ENCODE measurements at places on chromosomes 5 and 9. TPM values are rescaled to one million over a fixed set of nuclear protein-coding genes. Genes with fewer than 3 reads are reported as not detected.

DNA sequence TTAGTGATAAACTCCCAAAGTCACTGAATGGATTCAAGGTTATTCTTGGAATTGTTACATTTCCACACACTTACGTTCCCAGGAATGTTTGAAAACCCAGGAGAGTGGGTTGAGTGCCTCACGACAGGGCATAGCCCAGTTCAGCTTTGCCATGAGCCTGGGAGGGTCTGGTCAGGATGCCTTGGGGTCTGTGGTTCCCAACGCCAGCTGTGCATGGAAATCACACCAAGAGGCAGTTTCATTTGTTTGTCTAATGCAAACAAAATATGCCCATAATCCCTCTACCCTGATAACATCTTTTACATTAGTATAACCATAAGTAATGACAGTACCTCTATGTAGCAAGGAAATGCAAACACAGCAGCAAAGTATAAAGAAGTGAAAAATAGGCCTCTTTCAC, 25.3 kb upstream of the MSX2 start:
- peaks cover 17% of the 10 kb centered on the region for H3K27me3 ChIP-seq
- H3K4me1 ChIP-seq = no peaks in the 10 kb centered on the region
- H3K27ac ChIP-seq = no peak overlapping the region

DNA sequence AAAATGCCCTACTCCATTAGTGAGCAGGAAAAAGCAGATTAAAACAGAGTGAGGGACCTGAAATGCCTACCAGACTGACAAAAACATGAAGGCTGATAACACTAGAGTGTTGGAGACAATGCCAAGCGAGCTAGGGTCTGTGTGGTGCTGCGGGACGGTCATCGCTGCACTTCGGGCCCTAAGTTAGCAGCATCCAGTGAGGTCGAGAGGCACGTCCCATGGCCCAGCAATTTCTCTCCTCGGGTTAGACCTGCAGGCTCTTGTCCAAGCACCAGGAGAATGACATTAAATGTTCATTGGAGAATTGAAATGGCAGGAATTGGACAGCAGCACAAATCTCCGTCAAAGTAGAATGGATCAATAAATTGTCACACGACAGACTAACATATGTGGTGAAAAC, 5.3 kb upstream of the CACNA1B start:
- H3K27ac ChIP-seq = no peak overlapping the region
- H3K4me1 ChIP-seq = peaks cover 3% of the 10 kb centered on the region
- DNase-seq = no peak
- H3K36me3 ChIP-seq = no peaks in the 10 kb centered on the region

DNA sequence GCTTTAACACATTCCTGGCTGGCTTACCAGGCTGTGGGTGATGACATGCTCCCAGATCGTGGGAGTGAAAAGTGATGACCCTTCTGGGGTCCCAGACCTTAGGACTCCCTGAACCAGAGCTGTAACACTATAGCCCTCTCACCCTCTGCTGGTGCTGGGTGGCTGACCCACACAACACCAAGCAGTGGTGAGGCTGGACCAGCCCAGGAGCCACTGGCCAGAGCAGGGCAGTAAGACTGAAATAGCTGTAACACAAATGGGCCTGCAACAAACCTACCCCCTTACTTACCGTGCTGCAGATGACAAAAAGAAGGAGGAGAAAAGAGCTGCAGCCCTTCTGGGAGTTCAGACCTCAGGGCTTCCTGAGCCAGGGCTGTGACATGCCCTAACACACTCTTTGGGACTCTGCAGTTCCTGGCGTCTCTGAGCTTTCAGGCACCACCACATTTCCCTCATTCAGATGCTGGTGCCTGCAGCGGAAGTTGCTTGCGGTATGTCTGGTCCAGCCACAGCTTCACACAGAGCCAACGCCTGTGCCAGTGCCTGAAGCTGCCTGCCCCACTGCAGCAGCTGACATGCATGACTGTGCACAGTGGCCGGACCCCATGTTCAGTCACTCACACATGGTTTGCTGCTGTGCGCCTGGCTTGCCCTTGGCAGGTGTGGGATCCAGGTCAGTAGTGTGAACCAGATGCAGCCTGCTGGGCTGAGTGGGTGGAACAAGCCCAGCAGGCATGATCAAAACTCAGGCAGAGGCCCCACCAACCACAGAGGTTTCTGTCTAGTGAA, 1247.4 kb downstream of the EFNA5 start:
- no peak overlapping the region for H3K27ac ChIP-seq
- no peak for DNase-seq
- H3K27me3 ChIP-seq = no peaks in the 10 kb centered on the region

DNA sequence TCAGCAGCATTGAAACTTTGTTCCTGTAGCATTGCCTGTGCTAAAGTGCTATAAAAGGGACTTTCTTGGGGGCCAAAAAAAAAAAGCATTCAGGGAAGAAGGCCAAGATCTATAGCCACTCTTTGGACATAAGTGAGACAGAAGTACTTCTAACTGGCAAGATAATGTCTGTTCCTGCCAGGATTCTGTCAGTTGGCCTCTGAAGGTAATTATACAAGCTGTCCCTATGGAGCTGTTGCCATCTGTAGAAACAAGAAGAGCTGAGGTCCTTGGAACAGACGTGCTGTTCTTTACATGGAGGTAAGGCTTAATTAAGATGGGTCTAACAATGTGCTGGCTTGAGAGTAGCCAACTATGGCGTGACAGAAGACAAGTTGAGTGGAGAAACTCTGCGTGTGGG, 9.7 kb downstream of the KIF20A start:
- H3K4me3 ChIP-seq = no peak overlapping the region
- H3K27me3 ChIP-seq = no peaks in the 10 kb centered on the region
- peaks cover 43% of the 10 kb centered on the region for H3K36me3 ChIP-seq
- DNase-seq = no peak
- H3K27ac ChIP-seq = no peak overlapping the region
- no peaks in the 10 kb centered on the region for H3K4me1 ChIP-seq

GRCh38 chr9:16754662-16755061, 115.8 kb downstream of the BNC2 start:
- H3K36me3 ChIP-seq = no peaks in the 10 kb centered on the region
- no peak overlapping the region for H3K27ac ChIP-seq
- no peaks in the 10 kb centered on the region for H3K4me1 ChIP-seq
- no peak for DNase-seq
- no peaks in the 10 kb centered on the region for H3K27me3 ChIP-seq

- DNase-seq = no peak
- H3K4me1 ChIP-seq = peaks cover 17% of the 10 kb centered on the region
These were observed 59.0 kb upstream of the BARX1 start for GRCh38 chr9:94014066-94014654.

DNA sequence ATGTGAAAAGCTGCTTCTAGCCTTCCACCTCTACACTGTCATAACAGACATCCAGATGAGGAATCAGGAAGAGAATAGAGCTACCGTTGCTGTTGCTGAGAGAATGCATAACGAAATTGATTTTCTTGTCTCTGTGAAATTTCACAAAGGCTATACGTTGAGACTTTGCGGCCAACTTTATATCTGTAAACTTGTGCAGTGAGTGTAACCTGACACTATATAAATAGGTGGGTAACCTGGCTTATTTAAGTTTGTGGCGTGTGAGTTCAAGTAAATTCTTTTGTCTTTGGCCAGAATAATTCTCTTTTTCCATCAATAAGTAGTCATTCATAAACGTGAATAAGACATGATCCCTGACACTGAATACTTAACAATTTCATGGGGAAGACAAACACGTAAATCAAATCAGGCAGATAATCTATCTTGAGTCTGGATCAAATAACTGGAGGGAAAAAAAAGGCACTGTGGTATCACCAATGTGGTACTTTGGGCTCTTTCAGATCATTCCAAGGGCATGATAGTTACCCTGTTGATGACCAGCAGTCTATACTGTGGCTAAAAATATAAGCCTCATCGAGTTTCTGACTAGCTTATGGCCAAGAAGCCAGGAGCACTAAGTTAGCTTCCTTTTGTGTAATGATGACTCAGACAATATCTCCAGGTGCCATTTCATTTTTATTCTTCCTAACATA, 98.2 kb upstream of the RASA1 start:
- no peak overlapping the region for H3K27ac ChIP-seq
- no peaks in the 10 kb centered on the region for H3K27me3 ChIP-seq
- DNase-seq = no peak
- H3K4me1 ChIP-seq = no peaks in the 10 kb centered on the region

DNA sequence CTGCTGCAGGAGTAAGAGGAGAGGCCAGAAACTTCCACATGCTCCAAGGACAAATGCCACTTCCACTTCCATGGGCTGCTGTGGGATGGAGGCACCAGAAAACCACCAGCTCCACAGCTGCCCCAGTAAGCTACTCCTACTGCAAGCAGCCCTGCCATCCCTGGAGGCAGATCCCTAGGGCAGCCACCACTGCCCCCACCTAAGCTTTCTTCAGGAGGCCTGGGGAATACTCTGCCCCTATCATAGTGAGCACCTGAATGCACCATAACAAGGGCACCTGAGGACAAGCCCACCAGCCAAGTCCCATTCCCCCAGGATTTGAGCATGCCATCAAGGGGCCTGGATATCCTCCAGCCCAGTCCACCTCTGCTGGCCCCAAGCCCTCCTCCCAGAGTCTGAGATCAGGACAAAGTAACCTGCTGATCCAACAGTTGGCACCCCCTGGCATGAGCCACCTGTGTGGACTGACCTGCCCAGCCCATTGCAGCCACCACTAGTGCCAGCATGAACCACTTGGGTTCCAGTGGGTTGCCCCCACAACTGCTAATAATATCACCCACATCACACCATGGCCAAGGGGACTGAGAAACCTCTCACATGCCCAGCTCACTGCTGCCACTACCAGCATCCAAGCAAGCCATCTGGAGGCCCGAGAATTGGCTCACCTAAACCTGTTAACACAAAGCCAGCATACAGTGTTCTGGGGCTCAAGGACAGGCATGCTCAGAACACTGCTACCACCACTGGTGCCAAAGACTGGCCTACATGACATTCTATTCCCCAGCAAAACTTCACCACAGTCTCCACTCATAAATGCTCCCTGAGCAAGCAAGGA, 480.1 kb downstream of the CDH12 start:
- H3K36me3 ChIP-seq = no peaks in the 10 kb centered on the region
- H3K27ac ChIP-seq = no peak overlapping the region
- no peak overlapping the region for H3K4me3 ChIP-seq
- no peaks in the 10 kb centered on the region for H3K27me3 ChIP-seq
- DNase-seq = no peak

The PCDHAC2 gene
- not detected for total RNA-seq

The DNAJC25 gene
- 3.4 TPM for total RNA-seq

The WNT8A gene
- total RNA-seq = not detected

The DIMT1 gene
- total RNA-seq = 48.4 TPM

The CCDC192 gene
- not detected for total RNA-seq

The CYLC2 gene
- not detected for total RNA-seq
